ENCODE measurements at places on chromosomes 1 and 21. TPM values are rescaled to one million over a fixed set of nuclear protein-coding genes. Genes with fewer than 3 reads are reported as not detected.

Gene PYHIN1
- polyA plus RNA-seq = 1.5 TPM

Gene ATP6V1G3
- polyA plus RNA-seq = not detected

Gene OR2L13
- polyA plus RNA-seq = not detected

Gene CCDC27
- polyA plus RNA-seq = 0.17 TPM

Gene MPZL1
- polyA plus RNA-seq = 122 TPM

Gene C1orf216
- 14.1 TPM for polyA plus RNA-seq

Gene RBP7
- 1.2 TPM for polyA plus RNA-seq

Gene SUSD4
- 22.8 TPM for polyA plus RNA-seq

Gene KMO
- polyA plus RNA-seq = 0.54 TPM

Gene FCN3
- 16.7 TPM for polyA plus RNA-seq

Gene HSPA6
- 1.2 TPM for polyA plus RNA-seq

GRCh38 chr1:115807723-115808122 is 33.2 kb downstream of the NHLH2 start:
- no peak for DNase-seq

DNA sequence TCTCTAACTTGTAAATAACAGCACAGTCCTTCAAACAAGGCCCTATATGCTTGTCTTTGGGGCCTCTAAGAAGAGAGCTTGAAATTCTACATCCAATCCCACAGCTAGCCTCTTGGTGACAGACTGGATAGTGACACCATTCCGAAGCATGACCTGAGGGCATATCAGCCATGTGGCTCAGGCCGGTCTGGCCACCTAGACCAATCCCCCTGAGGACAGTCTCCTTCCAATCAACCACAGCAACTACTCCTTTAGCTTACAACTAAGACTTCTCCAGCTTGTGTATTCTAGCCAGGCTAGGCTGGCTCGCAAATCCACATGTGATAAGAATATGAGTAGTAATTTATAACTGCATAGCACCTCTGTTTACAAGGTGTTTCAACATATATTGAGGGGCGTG is 14.0 kb downstream of the BCAR3 start:
- DNase-seq = no peak

DNA sequence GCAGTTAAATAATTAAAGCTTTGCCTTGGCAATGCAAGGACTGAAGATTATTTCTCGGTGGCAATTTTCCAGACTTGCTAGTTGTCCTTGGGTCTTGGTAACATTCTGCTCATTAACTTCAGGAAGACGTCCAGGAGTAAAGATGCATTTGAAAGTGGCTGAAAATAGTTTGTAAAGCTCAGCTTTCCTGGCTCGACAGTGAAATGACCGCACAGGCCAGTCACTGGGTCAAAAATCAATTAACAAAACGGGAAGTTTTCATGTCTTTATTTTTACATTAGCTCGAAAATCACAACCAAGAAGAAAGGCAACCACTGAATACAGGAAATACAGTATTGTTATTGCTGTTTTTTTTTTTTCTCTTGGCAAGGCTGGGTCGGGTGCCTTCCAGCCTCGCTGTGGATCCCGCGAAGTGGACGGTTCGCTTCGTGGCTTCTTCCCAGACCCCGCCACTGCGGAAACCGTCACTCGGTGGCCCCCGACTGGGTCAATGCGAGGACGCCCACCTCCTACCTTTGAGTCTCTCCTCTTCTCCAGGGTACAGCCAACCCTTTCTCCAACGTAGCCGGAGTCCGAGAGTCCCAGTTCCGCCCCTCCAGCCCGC is 479 bp upstream of the SNX7 start:
- no peak for DNase-seq

DNA sequence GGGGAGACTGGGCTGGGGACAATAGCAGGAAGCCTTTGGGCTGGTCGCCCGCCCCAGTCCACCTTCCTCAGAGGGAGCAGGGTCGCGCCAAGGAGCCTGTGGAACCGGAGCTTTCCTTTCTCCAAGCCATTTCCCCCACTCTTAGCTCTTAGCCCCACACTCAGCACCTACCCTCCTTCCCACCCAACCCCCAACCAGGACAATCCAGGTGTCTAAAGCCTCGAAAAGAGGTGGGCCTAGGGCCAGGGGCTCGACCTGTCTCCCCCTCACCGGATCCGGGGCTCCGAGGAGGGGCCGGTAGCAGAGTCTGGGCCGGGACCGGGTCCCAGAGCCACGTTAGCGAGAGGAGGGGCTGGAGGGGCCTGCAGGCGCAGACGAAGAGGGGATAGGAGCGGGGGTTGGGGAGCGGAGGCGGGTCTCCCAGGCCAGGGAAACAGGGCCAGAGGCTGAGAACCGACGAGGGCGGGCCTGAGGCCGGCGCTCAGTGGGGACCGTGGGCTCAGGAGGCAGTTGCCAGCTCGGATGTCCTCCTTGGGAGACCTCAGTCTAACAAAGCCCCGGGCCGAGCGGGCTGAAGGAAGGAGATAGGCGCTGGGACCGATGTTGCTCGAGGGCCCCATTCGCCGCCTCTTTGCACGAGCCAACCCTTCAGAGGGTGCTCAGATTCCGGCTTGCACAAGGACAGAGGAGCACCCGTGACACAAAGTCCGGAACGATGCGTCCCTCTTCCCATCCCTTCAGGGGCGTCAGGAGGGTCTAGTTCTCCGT is 943 bp downstream of the SEMA6C start:
- DNase-seq = no peak

GRCh38 chr21:26028183-26028582 is 142.4 kb downstream of the APP start:
- DNase-seq = no peak

GRCh38 chr1:63743781-63744180 is 30.0 kb upstream of the ROR1 start:
- DNase-seq = no peak

DNA sequence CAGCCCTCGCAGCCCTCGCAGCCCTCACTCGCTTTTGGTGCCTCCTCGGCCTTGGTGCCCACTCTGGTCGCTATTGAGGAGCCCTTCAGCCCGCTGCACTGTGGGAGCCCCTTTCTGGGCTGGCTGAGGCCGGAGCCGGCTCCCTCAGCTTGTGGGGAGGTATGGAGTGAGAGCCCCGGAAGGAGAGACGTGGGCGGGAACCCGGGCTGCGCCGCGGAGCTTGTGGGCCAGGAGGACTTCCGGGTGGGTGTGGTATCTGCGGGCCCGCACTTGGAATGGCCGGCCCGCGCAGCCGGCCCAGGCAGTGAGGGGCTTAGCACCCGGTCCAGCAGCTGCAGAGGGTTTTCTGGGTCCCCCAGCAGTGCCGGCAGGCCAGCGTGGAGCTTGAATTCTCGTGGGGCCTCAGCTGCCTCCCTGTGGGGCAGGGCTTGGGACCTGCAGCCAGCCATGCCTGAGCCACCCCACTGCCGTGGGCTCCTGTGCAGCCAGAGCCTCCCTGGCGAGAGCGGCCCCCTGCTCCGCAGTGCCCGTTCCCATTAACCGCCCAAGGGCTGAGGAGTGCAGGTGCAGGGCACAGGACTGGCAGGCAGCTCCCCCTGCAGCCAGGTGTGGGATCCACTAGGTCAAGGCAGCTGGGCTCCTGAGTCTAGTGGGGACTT is 9.9 kb upstream of the CFHR2 start:
- DNase-seq = no peak

GRCh38 chr21:33203371-33203724 is 26.4 kb upstream of the IFNAR2 start:
- DNase-seq = no peak

GRCh38 chr21:43588957-43589356 is 70.3 kb downstream of the HSF2BP start:
- no peak for DNase-seq

- no peak for DNase-seq
These were observed 37.4 kb downstream of the CC2D1B start for GRCh38 chr1:52328615-52329014.

DNA sequence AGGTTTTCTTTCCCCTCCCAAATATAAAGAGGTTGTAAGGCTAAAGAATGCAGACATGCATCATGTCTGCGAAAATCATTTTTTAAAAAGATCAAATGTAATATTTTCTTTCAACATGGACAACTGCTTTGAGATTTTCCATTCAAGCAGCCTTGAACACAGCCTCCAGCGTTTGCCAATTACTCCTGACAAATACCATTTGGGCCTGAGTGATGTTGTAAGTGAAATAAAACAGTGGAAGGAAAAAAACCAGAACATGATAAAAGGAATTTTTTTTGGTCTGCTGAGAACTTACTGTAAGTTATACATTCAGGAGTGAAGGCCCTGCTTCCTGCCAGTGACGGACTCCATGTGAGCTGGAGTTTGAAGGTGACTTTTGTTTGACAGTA is 37.2 kb downstream of the SETD4 start:
- peak; percentile 54 for DNase-seq

DNA sequence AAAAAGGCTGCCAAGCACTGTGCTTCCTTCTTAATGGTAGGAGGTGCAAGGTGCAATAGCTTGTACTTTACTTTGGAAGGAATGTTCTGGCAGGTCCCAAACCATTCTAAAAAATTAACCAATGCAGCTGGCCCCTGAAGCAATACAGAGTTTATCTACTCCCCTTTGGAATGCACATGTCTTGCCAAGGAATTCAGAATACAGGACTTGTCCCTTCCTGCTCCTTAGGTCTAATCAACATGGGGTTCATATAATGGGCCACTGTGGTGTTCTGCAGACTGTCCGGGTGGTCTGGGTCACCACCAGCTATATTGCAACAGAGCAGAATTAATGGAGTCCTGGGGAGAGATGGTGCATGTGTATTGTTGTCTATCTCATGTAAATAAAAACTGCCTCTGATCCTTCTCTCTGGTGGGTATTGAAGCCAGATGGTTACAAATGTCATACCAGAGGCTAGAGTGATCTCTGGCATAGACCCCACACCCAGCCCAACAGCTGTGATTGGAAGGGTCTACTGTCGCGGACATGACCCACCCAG is 112.8 kb downstream of the RIPK4 start:
- DNase-seq = peak; percentile 52

GRCh38 chr21:29656504-29657239 is 283.1 kb downstream of the GRIK1 start:
- DNase-seq = no peak

DNA sequence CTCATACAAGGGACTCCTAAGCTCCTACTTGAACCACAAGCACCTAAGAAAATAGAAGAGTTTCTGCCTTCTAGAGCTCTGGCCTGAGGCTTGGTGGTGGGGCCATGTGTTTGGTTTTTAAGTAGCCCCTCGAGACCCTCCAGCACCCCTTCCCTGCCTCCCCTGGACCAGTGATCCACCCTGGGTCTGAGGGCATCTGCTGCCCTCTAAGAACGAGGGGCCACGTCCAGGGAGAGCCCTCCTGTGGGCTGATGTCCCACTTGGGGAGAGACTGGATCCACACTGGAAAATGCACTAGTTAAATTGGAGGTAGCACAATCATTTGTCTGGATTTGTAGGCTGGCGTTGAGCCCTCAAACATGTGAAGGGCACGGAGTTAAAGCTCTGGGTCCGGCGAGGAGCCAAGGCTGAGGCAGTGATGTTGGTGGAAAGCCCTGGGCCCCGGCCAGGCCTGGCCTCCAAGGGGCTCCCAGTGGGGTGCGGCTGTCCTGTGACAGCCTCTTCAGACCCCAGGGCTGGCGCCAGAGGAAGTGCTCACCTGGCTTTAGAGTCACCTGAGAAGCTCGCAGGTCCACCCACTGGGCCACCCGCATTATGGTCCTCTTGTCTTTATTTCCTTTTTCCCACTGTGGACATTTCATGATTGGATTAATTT is 65.2 kb downstream of the SLC37A1 start:
- DNase-seq = peak; percentile 61

DNA sequence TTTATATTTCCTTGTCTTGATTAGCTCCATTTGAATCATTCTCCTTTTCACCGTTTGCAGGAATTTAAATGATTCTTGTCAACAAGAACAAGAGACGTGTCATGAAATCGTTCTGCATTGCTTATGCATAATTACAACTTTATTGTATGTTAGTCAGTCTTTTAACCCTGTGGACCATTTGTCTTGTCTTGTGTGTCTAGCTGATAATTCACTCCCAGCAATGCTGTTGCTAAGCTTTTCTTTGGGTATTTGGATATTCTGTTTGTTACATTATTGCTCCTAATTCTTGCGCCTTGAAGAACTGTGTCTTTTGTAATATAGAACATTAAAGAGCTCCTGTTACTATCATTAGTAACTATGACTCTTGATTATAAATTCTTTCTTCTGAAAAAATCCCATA is 311.9 kb downstream of the RYR2 start:
- no peak for DNase-seq

GRCh38 chr1:153577624-153578051 is 12.0 kb upstream of the S100A2 start:
- no peak for DNase-seq

GRCh38 chr1:115771847-115772457 is 3.4 kb upstream of the CASQ2 start:
- DNase-seq = peak; percentile 79

- no peak for DNase-seq
These were observed 374.4 kb upstream of the ST6GALNAC5 start for GRCh38 chr1:76492752-76493430.

DNA sequence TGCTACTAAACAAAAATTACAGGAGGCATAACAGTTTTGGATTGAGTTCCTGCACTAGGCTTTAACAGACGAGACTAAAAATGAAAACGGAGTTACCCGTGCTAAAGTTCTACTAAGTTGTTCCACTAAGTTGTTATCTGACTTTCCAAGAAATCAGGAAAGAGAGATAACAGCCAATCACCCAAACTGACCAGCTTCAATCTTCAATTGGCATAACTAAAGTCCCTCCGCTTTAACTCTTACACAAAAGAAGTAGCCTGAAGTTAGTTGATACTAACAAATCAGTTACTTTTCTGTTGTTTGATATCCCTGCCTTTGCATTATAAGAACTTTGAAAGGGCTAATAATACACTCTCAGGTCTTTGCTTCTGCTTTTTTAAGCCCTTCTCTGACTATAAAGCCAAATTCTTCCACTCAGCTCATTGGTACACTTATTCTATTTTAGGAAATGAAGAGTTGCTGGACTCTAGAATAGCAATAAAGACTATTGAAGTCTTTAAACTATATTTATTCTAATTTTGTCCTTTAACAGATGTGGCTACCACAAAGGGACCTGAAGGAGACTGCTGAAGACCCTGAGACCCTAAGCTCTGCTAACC is 61.3 kb downstream of the TESK2 start:
- DNase-seq = no peak

DNA sequence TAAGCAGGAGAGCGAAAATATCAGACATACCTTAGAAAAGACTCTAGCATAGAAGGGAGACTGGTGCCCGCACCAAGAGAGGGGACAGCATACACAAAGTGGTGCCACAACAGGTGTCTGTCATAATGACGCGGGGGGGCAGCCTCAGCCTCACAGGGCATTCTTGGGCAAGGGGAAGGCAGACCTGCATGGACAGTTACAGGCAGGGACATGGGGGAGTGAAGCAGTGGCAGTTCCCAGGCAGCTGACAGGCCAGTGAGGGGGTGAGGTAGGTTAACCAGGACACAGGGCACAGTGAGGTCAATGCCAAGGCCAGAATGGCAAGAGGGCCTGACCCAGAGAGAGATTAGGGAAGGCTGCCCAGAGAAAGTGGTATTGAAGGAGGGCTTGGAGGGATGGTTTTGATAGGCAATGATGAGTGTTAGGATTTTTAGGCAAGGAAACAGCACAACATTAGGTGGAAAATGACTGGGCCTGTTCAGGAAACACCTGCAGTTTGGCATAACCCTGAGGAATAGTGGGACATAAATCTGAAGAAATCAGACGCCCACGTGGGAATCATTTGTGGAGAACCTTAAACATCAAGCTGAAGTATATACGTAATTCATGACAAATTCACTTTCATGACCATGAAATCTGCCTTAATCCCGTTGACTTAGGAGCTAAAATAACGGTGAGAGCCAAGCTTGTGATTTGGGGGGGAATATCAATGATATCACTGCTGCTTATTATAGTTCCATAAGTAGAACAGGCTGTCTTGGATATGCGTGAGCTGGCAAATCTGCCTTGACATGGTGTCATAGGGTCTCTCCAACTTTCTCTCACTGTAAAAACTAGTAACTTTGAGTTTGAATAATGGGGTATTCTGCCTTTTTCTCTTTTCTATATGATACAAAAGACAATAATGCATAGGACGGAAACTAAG is 8.9 kb downstream of the PTPN14 start:
- no peak for DNase-seq

Measured in left lung (tissue), 14 donors.